NCI-H2107 (cell line): ENCODE measurements at places on chromosomes 2 and 18.

DNA sequence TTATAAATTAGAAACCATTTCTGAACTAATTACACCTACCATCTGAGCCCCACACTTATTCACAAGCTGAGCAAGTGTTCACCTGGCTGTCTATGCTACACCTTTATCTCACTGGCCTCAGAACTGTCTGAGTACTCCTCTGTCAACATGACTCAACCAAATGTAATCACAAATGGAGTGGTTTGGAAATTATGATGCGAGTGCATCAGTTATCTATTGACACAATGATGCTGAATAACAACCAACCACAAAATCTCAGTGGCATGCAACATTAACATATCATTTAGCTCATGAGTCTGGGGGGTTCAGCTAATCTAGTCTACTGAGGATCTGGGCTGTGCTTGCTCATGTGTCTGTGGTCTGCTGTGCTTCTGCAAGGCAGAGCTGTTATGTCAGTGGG is 184.2 kb upstream of the NXPH2 start:
- no peak for DNase-seq

GRCh38 chr2:43183743-43184142 is 42.7 kb downstream of the ZFP36L2 start:
- DNase-seq = no peak

DNA sequence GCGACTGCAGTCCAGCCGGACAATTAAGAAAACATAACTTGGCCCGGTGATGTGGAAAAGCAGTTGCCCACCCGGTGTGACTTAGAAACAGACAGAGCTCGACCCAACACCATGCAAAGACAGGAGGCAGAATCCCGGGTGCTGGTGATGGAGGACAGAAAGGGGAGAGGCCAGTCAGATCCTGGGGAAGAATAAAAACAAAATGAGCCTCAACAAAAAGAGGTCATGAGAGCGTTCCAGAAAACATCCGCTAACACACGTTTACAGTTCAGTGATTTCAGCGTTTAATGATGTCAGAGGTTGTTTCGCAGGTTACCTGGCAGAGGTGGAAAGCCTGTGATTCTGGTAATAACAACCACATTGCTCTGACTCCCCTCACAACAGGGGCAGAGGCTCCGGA is 111.9 kb downstream of the OSR1 start:
- DNase-seq = no peak

DNA sequence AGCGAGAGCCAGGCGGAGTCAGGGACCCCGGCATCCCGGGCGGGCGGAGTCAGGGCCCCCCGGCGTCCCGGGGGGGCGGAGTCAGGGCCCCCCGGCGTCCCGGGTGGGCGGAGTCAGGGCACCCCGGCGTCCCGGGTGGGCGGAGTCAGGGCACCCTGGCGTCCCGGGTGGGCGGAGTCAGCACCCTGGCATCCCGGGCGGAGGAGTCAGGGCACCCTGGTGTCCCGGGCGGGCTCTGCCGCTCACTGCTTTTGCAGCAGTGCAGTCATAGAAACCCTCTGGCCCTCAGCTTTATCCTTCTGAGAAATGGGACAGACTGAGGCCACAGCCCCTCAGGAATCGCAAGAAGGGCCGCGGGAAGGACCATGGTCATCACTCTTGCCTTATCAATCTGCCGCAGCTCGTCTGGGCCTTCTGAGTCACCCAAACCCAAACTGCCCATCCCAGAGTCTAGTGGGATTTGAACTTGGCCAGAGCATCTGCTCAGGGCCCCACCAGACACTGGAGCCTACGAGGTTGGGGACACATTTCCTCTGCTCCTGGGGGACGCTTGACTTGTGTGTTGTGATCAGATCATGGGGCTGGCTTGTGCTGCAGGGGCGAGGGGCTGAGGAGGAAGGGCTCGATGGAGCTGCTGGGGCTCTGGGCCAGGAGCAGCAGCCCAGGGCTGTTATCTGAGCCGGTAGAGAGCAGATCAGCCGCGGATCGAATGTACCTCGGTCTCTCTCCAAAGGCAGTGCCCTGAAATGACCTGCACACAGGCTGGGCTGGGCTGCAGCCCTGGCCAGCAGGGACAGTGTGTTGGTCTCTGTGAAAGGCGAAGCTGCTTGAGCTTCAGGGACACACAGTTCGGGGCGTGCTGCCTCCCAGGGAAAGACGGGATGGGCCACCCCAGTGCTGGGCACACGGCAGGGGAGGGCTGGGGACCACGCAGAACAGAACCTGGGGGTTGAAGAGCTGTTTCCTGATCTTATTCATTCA is 290.1 kb upstream of the HDAC4 start:
- DNase-seq = peak; percentile 7

DNA sequence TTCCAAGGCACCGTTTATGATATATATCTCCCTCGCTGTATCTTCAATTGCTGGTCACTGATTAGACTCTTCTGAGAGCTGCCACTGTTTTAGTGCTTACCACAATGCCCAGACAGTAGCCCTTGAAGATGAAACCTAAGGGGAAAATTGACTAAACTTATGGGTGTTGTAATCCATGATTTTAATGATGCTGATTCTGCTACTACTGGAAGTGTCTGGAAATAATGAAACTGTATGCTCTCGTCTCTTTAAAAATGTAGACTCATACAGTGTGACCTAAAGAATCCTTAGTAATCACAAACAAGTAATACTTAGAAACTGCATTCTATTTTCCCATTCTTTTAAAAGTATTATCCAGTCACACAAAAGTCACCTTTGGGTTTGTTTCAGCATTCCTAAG is 5.5 kb upstream of the SLC8A1 start:
- DNase-seq = no peak

DNA sequence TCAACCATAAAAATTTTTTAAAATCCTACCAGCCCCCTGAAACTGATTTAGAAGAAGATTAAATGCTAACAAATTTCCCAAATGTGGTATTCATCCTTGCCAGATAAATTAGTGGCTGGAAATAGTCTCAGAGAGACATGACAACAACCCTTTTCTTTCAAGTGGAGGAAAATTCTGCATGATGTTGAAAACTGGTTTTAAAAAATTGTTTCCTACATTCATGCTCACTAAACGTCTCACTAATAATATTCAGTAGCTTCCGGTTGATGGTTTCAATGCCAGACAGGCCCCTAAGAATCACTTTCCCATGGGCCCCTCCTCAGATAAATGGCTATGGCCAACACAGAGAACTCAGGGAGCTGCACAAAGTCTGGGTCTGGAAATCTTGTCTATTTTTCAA is 43.2 kb downstream of the NCKAP5 start:
- DNase-seq = no peak

DNA sequence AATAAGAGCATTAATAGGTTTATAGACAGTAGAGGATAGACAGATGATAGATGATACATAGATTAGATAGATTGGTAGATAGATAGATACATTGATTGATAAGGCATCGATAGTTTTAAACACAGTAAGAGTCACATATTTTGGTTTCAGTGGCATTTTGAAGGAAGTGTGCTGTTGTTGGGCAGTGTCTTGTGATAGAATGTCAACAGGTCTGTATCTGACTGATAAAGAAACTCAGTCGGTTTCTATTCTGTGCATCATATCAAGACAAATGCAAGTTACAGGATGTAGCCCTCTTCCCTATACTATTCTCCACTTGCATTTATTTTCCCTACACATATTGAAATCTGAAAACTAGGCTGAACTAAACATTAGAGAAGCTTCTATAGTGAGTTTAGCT is 1229.0 kb upstream of the ZEB2 start:
- DNase-seq = no peak

- no peak for DNase-seq
These were observed 185.9 kb upstream of the HAAO start for GRCh38 chr2:42978175-42978886.

- no peak for DNase-seq
These were observed 5.0 kb upstream of the MEIS1 start for GRCh38 chr2:66429693-66430504.
